ENCODE measurements at places on chromosomes 4 and X.

DNA sequence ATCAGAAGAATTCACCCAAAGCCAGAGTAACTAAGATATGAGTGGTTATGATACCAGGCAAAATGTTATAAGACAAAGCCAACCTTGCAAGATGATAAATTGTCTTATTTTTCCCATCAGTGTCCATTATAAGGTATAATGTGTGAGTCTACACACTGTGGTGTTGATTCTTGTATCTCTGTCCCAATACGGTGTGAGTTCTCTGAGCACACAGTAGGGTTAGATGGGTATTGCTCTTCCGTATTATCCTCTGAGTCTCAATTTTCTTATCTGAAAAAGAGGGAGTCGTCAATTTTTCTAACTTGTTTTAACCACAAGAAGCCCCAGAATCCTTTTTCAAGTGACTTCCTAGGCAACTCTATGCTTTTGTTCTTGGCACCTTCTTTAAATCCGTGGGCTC, 69.9 kb downstream of the HMGB2 start:
- no peak for DNase-seq

- no peak for DNase-seq
These were observed 10.1 kb upstream of the ARAP2 start for GRCh38 chr4:36254371-36254770.

DNA sequence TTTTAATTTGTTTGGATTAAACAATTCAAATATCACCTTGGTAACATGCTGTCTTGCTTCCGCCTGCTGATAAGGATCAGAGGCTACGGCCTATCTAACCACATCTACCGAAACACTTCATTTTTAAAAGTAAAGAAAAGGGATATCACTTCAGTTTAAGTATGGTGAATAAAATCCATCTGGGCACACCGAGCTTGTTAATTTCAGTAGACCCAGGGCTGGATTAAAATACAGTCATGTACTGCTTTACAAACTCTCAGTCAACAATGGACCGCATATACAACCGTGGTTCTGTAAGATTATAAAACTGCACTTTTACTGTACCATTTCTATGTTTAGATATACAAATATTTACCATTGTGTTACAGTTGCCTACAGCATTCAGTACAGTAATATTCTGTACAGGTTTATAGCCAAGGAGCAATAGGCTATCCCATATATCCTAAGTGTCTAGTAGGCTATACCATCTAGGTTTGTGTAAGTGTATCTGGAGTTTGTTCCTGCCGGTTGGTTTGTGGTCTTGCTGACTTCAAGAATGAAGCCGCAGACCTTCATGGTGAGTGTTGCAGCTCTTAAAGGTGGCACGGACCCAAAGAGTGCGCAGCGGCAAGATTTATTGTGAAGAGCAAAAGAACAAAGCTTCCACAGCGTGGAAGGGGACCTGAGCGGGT, 40.0 kb downstream of the SEPTIN11 start:
- no peak for DNase-seq

DNA sequence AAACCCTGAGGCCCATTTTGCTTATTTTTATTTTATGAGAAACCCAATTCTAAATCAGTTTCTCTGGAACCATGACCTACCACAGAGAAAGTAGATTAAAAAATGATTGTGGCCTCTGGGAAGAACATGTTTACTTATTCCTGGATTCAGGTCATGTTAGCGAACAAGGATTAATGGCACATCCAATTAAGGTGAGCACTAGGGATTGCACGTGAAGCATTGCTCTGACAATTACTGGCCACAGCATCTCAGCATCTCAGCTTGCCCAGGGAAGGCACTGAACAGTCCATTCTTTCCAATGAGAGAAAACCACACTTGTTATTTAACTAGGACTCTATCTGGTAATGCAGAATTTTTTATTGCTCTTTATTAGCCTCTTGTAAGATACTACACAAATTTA, 119.8 kb downstream of the ZNF330 start:
- no peak for DNase-seq

DNA sequence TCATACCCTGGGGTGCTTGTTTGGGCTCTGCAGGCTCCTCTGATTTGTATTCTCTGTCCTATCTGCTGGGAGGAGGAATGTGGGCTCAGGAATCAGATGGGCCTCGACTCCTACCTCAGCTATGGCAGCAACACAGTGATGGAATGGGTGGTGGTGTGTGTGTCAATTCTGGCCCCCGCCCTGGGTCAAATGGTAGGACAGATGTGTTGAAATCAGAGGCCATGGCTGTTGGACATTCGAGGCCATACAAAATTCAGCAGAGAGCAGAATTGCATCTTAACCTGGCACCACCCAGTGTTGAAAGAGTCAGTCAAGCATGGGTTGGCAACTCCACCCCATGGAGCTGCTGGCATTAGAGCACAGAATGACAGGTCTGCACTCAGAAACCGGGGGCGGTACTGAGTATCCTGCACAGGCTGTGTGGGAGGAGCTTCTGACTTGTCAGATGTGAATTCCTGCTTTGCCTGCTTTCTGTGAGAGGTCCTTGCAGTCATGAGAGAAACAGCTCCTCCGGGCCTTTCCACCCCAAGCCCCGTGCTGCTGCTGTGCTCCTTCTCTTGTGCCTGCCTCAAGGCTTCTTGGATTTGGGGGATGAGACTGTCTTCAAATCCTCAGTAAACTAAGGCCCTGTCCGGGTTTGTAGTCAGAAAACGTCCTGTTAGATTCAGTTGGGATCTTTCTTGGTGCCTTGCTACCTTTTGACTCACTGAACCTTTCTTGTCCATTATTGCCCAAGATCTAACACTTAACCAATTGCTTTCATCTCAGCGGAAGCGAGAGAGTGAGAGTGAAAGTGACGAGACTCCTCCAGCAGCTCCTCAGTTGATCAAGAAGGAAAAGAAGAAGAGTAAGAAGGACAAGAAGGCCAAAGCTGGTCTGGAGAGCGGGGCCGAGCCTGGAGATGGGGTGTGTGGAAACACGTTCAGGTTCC, 13.0 kb downstream of the DKC1 start:
- no peak for DNase-seq

DNA sequence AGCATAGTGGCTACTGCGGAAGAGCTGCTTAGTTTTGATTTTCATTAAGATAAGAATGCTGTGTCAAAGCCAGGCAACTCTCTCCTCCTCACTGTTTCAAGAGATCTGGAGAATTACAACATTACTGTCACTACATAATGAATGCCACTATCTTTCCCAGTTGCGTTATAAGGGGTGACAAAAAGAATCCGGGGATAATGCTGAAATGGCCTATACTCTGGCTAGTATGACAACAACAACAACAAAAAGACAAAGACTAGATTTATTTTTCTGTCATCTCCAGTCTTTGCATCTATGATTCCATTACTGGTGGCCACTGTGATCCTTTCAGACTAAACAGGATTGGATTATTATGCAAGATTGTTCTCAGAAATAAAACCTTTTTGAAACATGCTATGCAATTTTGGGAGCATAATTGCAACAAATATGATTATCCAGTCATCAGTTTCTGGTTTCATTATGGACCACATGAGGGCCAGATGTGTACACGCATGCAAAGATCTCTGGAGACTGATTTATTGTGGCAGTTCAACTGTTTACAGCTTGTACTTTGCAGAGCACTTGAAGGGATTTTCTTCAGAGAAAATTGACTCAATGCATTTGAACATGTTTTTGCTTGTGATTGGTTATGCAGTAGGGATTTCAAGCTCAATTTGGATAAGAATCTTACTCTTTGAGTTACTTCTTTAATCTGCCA, 31.1 kb upstream of the SPANXB1 start:
- DNase-seq = no peak

GRCh38 chrX:149504226-149504914, 736 bp downstream of the IDS start:
- DNase-seq = no peak

All from right lung (tissue), 10 donors.